Kidney glomerular epithelial cell (primary cell): ENCODE measurements at places on chromosomes 12 and 14.

GRCh38 chr12:121079736-121080272 is 40.8 kb upstream of the OASL start:
- DNase-seq, result no peak

GRCh38 chr14:20692116-20692751 is 3.7 kb downstream of the ANG start:
- no peak for DNase-seq

DNA sequence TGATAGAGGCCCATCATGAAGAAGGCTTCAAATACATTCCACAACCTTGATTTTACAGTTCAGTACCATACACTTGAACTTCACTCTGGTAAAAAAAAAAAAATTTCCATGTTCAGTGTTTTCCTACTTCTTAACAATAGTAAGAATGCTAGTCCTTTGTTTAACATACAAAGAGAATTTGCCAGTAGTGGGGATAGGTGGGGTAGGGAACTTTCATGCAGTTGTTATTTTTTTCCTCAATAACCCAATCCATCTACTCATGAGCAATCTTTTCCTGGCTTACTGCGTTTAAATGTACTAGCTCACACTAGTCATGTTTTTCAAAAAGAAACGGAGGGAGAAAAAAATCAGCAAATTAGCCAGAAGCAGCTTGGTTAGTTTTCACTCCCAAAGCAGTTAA is 206.1 kb downstream of the PRKD1 start:
- no peak for DNase-seq

- no peak for DNase-seq
These were observed 56.9 kb downstream of the CHST11 start for GRCh38 chr12:104513681-104514080.

GRCh38 chr12:46585854-46586621 is 213.5 kb upstream of the SLC38A2 start:
- DNase-seq, result peak; percentile 2

GRCh38 chr12:130339951-130340350 is 2.3 kb downstream of the PIWIL1 start:
- no peak for DNase-seq

DNA sequence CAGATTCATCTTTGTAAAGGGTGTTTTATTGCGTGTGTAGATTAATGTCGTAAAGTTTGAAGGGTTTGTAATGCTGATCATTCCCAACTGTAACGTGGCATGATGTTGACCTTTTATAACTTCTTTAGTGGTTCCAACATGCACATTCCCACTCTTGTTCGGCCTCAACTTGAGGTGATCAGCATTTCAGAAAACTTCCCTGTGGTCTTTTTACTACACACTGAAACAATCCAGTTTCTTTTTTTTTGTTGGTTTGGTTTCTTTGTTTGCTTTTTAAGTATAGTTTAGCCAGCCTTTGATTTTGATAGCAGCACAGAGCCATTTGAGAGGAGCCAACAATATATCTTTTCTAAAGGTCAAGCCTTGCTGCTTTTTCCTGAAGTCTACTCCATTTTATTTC is 22.8 kb downstream of the UTP20 start:
- no peak for DNase-seq

DNA sequence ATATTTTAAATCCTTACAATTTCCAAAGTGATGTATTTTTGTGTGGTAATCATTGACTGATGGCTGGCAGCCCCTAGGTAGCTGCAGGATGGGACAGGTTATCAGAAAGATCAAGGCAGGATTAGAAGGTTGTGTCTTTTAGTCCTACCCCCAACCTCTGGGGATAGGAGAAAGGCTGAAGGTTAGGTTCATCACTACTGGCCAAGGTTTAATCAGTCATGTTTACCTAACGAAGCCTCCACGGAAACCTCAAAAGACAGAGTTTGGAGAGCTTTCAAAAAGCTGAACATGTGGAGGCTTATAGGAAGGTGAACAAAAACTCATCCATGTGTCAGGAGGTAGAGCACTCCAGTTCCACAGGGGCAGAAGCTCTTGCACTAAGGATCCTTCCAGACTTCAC is 77.5 kb upstream of the CD163 start:
- DNase-seq, result no peak

GRCh38 chr12:12266389-12266872 is 413 bp downstream of the LRP6 start:
- no peak for DNase-seq

GRCh38 chr14:59305836-59306555 is 117.5 kb downstream of the DAAM1 start:
- peak; percentile 33 for DNase-seq

DNA sequence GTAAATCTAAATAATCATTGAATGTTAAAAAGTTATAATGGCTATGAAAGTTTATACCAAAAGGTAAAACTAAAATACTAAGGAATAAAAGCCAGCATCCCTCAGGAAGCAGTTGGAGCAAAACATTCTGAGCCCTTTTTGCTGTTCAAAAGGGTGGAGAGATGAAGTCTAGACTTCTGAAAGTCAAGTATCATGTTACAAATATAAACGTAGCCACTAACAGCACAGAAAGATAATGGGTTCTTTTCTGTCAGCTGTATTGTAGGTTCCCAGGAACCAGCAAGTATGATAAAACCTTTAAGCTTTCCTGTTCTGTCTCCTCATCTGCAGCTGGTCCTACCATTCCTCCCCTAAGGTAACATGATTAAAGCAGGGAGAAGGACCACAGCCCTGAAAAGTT is 16.4 kb upstream of the PLD4 start:
- DNase-seq, result no peak

DNA sequence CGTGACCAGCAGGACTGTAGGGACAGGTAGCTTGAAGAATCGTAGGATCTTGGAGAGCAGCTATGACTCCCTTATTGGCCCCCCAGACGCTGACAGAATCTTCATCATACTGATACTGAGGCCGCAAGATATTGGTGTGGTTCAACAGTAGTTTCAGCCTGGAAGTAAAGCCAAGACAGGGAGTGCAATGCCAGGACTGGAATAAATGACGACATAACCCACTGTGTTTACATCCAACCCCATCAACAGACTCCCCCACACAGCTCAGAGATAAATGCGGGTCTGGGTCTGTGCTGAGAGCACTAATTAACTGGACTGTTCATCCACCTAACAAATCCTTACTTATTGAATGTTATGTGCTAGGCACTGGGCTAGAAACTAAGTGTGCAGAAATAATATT is 16.6 kb downstream of the NOXRED1 start:
- DNase-seq, result no peak

DNA sequence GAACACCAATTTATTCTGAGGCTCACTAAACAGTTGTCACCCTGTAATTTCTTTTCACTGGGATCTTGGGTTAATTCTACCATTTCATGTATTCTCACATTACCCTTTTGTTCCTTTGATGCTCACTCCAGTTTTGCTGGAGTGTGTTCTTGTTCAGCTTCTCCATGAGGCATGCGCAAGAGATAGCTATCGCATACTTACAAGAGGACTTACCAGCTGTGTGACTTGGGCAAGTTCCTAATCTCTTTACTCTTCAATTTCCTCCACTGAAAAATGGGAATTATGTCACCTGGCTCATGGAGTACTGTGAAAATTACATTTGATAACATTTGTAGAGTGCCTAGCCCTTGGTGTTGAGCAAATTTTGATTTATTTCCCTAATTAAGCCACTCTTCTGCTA is 56.5 kb upstream of the JDP2 start:
- DNase-seq, result no peak

DNA sequence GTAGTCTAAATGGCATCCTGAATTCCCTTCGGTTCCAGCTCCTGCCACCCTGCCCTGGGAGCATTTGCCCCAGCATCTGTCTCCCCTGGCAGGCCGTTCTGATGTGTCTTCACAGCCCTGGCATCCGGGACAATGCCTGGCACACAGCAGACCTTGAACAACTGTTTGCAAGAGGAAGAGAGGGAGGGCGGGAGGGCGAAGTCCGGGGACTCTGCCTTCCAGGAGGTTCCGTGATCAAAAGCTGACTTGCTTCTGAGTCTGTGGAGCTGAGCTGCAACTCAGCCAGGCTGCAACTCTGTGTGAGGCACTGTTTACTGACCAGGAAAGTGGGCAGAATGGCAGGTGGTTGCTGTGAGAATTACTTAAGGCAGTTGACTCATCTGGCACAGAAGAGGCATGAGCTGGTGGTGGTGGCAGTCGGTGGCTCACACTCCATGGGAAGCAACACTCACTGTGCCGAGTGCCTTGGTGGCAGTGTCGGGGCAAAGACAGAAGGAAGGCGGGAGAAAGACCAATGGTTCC is 61.1 kb upstream of the DLK1 start:
- DNase-seq, result no peak

DNA sequence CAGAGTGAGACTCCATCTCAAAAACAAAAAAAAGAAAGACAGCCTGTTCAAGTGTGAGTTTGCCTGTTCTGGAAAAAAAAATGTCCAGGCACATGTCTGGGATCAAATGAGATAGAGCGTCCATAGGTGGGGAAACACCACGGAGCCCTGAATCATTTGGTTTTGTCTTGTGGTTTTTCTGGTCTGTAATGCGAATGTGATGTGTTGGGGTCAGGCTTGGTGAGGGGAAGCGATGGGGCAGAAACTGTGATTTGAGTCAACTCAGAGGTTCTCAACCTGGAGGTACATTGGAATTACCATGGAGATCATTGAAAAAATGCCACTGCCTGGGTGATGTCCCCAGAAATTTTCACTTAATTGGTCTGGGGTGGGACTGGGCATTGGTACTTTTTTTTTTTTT is 183.9 kb upstream of the PWP1 start:
- no peak for DNase-seq

DNA sequence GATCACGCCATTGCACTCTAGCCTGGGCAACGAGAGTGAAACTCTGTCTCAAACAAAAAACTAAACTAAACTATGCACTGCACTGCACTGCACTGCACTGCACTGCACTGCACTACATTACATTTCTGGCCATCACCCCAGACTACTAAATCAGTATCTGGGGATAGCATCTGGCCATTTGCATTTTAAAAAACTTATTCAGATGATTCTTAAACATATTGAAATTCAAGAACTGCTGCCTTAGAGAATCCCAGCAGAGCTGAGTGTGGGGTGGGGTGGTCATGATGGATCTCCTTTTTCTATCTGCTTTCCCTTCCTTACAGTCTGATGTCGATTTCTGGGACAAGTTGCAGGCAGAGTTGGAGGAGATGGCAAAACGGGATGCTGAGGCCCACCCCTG is 13.6 kb downstream of the PEX5 start:
- no peak for DNase-seq

DNA sequence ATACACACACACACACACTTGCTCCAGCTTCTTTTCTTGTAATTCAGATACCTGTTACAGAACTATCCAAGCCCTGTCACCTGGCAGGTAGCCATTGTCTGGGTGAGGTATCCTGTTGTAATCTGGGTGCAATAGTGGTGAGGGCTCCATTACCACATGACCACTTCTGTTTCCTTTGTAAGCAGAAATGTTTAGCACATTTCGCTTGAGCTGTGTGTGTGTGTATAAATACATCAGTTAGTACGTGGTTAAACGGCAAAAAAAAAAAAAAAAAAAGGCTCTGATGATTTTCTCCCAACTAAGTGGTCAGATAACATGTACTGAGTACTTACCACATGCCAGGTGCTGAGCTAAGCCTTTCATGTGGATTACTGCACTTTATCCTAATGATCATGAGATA is 129.3 kb upstream of the SSTR1 start:
- no peak for DNase-seq

DNA sequence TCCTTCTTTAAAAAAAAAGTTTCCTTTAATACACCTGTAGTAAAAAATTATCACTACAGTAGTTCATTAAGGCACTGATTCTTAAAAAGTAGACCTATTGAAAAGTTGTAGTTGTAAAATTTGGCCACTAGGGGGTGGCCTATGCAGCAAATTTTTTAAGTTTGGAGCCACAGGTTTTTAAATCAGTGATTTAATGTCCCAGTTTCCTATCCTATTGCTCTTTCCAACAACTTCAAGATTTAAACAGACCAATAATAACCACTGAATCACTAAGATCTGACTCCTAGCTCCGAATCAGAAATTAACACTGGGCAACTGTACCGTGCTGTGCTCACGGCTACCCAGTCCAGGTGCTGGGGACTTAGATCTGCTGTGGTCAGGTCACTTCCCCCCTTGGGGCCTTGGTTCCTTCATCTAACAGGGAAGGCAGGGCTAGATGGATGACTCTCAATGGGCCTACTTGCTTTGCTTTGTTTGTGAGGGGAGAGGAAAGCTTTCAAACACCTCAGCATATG is 279.3 kb downstream of the MED13L start:
- DNase-seq, result peak; percentile 74

- no peak for DNase-seq
These were observed 6.6 kb upstream of the ABCD4 start for GRCh38 chr14:74309125-74310022.

DNA sequence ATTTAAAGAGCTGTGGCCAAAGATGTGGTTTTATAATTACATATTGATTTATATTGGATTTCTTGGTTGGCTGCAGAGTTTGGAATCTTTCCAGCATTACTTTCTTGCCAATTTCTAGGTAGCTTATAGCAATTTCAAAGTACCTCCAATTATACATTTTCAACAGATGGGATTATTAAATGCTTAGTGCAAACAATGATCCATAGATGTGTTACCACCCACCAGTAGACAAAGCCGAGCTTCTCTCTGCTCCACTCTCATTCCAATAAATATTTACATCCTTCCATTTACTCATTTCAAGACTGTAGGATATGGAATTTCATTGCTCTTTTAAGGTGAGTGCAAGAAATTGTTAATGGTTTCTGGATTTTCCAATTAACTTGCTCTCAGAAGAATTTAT is 21.6 kb upstream of the TMCC3 start:
- DNase-seq, result no peak

DNA sequence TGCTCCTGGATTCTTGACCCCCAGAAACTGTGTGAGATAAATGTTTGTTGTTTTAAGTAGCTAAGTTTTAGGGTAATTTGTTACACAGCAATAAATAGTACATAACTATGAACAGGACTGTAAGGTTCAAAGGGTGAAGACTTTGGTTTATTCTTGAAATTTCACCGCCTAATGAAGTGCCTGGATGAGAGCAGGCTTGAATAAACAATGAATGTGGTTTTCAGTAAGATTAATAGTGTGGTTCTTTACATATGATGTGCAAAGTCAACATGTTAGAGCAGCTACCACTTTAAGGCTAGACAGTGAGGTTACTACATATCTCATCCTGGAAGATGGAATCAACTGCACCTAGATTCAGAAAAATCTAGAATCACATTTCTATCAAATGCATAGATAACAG is 145.2 kb upstream of the BTG1 start:
- DNase-seq, result no peak
